CD4-positive, alpha-beta T cell treated with Interleukin-10 for 1 hour (primary cell): ENCODE measurements at places on chromosomes 5 and 9.

DNA sequence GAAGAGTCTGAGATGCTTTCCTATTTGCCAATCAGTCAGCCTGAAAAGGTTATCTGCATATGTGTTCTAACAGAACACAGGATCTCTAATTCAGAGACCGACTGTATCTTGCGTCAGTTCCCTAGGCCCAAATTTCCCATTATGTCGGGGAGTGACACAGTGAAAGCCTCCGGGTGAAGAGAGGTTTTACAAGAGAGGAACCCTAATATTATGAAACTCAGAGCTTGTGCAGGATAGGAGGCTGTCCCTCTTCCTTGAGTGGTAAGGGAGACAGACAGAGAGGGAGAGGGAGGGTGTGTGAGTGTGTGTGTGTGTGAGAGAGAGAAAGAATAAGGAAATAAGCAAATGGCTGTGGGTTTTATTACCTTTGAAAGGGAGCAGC lies 1.9 kb downstream of the CD14 start:
- no peak for DNase-seq

- DNase-seq: no peak
These were observed 17.0 kb upstream of the LHFPL2 start for GRCh38 chr5:78665534-78665933.

GRCh38 chr9:93826209-93826608 lies 128.9 kb downstream of the BARX1 start:
- peak; percentile 47 for DNase-seq

- no peak for DNase-seq
These were observed 47.3 kb downstream of the MTRR start for GRCh38 chr5:7916171-7916804.

GRCh38 chr9:71624728-71625127 lies 143.6 kb downstream of the CEMIP2 start:
- no peak for DNase-seq

- no peak for DNase-seq
These were observed 20.5 kb downstream of the RANBP17 start for GRCh38 chr5:170882345-170882744.

GRCh38 chr9:131029574-131029952 lies 20.6 kb downstream of the LAMC3 start:
- DNase-seq: no peak

GRCh38 chr5:180424094-180424493 lies 70.1 kb upstream of the CNOT6 start:
- no peak for DNase-seq

DNA sequence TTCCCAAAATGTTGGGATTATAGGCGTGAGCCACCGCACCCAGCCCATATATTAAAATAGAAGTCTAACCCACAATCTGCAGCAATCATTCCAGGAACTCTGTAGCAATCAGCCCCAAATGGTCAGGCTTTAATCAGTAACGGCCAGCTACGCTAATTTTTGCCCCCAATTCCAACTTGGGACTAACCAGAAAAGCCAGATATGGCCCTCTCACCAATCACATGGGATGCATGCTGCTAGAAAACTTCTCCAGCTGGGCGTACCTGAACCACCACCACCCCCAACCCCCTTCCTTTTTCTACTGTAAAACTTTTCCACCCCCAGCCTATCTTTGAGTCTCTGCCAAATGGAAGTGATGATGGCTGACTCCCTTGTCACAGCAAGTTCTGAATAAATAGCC lies 4.1 kb downstream of the SUSD1 start:
- DNase-seq: no peak

DNA sequence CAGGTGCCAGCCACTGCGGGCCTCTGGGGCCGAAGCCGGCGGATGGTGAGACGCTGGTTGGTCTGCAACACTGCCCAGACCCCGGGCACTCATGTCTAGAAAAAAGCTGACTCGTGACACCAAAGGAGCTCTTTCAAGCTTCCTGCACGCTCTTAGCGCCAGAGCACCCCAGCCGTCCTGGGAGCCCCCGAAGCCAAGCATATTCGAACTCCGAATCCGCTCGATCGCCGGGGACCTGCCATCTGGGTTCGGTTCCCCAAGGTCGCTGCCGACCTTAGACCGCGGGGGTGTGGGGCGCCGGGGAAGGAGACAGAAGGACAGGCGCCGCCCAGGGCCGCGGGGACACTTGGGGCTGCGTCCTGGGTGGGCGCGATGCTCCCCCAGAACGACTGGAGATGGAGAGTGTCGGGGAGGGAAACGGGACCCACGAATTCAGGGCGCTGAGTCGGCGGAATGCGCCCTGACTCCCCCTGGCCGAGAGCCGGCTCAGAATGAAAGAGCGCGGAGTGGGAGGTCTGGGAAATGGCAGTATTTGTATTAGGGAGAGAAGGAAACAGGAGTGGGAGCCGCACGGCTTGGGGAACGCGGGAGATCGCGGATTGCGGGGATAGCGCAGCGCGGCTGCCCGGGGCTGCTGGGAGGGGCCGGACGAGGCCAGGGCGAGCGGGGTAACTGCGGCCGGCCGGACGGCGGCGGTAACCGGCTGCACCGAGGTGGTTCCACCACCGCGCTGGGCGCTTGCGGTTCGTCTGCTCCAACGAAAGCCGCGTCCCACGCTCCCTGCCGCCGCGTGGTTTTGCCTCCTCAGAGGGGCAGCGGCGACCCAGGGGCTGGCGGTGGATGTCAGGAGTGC lies 20.1 kb upstream of the MARCHF6 start:
- no peak for DNase-seq

GRCh38 chr5:38456657-38457399 lies 99.6 kb downstream of the LIFR start:
- no peak for DNase-seq

DNA sequence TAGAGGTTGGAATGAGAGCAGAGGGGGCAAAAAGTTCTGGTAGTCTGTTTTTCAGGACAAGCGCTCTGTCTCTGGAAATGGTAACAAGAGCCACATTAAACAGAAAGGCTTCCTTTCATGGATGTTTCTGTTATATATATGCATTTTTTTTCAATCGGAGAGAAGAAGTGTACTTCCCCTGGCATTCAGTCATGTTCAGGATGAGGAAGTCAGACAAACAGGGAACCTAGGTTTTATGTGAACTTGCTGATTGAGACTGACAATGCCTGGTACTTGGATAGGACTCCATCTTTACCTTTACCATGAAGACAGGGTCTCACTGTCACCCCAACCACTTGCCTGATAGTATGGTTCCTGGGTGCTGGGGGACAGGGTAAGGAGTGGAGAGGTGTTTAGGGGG lies 30.1 kb upstream of the ZBED3 start:
- no peak for DNase-seq

GRCh38 chr9:37034305-37034937 lies 353 bp upstream of the PAX5 start:
- DNase-seq: no peak

DNA sequence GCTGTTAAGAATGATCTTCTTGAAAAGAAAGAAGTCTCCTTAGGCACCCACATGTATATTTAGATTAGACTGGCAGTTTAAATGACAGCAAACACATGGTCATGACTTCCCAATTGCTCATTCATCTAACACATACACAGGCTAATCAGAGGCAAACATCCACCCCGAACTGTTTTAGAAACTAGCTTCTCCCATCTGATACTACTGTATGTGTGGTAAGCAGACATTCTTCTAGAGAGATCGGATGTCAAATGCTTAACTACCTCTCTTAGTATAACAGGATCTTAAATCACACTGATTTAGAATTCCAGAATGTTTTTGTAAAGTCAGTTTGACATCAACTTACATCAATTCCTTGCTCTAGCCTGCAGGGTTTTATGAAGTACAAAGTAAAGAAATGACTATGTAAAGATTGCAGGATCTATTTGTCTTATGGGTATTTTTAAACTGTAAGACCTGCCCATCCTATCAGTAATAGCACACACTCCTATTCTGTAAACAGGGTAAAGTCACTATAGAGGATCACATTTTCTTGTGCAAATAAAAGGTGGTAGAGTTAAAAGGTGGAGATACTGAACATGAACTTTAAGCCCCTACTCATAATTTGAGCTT lies 239.7 kb downstream of the MLLT3 start:
- no peak for DNase-seq

DNA sequence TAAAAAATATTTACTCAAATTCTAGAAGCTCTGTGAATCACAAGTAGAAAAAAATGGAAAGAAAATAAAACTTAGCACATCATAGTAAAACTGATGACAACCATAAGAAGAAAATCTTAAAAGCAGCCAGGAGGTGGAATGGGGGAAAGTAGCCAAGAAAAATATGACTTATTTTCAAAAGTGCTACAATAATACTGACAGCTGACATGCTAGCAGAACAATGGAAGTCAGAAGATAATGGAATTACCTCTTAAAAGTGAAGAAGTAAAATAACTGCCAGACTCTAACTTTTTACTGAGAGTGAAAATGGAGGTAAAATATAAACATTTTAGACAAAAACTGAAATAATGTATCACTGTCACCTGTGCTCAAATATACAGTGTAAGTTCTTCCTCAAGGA lies 532.2 kb upstream of the SGCD start:
- DNase-seq: no peak

- no peak for DNase-seq
These were observed at the start of gene PANK3 for GRCh38 chr5:168578538-168579487. TSS of gene PANK3 (minus strand) at chr5:168579368. CDS start at chr5:168579283, 85 bp downstream.

- no peak for DNase-seq
These were observed 454.2 kb downstream of the TLE4 start for GRCh38 chr9:80025796-80026520.

- no peak for DNase-seq
These were observed 45.1 kb downstream of the KIAA1958 start for GRCh38 chr9:112531666-112532282.

DNA sequence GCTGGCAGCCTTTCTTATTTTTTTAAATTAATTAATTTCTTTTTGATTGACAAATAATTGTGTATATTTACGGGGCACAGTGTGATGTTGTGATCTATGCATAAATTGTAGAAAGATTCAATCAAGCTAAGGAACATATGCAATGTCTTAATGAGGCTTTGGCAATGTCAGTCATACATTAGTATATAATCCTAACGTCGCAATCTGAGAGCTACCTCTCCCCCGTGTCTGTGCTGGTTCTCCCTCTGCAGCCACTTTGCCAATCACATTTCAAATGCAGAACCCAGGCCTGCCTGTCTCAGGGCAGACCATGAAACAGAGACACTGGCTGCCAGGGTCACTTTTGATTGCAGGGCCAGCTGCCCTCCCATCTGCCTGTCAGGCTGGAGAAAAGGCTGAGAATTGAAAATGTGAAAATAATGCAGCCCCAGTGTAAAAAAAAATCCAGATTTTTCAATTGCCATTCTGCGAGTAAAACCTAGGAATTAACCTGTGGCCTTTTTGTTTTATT lies 56.3 kb downstream of the SLC24A2 start:
- no peak for DNase-seq

GRCh38 chr5:175698401-175699115 lies 40.7 kb downstream of the HRH2 start:
- DNase-seq: no peak

GRCh38 chr5:125874717-125875116 lies 548.5 kb upstream of the GRAMD2B start:
- DNase-seq: no peak

- DNase-seq: no peak
These were observed 34.7 kb upstream of the ADRB2 start for GRCh38 chr5:148791696-148792095.

GRCh38 chr5:34978681-34979080 lies 49.3 kb downstream of the DNAJC21 start:
- no peak for DNase-seq

GRCh38 chr5:96049398-96050272 lies 88.0 kb upstream of the ELL2 start:
- no peak for DNase-seq

DNA sequence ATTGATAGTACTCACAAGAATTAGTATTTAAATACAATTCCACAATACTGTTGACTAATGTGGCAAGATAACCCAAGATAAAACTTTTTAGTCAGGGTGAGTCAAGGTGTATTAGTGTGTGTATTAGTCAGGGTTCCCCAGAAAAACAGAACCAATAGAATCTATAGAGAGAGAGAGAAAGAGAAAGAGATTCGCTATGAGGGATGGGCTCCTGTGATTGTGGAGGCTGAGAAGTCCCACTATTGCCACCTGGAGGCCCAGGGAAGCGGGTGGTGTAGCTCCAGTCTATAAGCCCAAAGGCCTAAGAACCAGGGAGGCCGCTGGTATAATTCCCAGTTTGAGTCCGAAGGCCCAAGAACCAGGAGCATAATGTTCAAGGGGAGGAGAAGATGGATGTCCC lies 10.0 kb upstream of the SHISAL2B start:
- DNase-seq: no peak
